ENCODE measurements at places on chromosomes 6 and 20.
A peak's percentile ranks its signal among the peaks of the same experiment; 100 is the strongest.

DNA sequence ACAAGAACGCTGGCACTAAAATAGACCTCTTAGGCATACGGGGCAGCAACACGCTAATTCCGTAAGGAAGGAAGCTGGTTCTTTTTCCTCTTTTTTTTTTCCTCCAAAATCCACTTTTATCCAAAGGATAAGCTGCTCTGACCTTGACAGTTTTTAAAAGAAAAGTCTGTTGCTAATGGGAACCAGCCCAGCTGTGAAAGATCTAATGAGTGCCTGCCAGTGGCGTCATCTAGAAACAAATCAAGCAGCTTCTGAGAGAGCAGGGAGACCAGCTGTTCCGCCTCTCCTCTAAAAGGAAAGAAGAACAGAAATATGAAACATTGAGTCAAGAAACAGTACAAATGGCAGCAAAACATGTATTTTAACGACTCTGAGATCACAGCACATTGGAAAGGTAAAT lies 78.6 kb downstream of the FAXC start:
- no peak for DNase-seq

- peak; percentile 34 for DNase-seq
These were observed 512.7 kb upstream of the JAG1 start for GRCh38 chr20:11186301-11187008.

- no peak for DNase-seq
These were observed 402 bp downstream of the ZBTB12 start for GRCh38 chr6:31901415-31901952.

GRCh38 chr20:4581838-4582237 lies 139.9 kb upstream of the PRND start:
- no peak for DNase-seq

GRCh38 chr20:2178318-2179232 lies 76.9 kb downstream of the STK35 start:
- DNase-seq, result no peak

GRCh38 chr6:146297815-146298214 lies 245.8 kb upstream of the RAB32 start:
- no peak for DNase-seq

- no peak for DNase-seq
These were observed 20.5 kb downstream of the PCK1 start for GRCh38 chr20:57581202-57582028.

- no peak for DNase-seq
These were observed 30.6 kb upstream of the PHACTR2 start for GRCh38 chr6:143647191-143647590.

DNA sequence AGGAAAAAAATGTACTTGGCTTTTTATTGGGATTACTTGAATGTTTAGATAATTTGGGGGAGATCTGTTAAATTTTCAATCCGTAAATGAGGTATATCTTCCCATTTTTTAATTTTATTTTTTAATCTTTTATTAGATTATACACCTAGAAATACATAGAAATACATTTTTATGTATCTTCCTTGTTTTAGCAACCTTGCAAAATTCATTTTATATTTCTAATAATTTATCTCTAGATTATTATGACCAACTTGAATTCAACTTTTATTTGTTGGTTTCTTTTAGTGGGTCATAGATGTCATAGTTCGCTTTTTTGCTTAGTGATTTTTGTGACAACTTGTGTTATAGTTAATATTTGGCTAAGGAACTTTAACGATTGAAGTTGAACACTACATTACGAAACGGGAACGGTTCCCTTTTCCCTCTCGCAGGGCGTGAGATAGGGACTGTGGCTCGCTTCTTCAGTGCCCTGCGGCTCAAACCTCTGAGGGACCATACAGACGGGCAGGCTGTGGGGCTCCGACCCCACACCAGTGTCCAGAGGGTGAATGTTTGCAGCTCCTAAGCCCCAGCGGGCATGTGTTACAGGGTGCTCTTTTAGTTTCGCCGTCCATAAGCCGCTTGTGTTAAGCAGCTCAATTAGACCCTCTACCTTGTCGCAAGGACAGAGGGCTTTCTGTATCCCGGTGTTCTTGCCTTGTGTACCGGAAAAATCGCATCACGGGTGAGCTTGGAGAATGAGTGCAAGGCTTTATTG lies 53.8 kb downstream of the PRND start:
- no peak for DNase-seq

GRCh38 chr6:169229615-169230321 lies 23.9 kb downstream of the THBS2 start:
- DNase-seq, result no peak

- no peak for DNase-seq
These were observed 227.3 kb downstream of the TBC1D32 start for GRCh38 chr6:121106962-121107361.

GRCh38 chr20:61728786-61729770 lies 336.6 kb downstream of the TAF4 start:
- no peak for DNase-seq

- no peak for DNase-seq
These were observed 166.3 kb upstream of the SLC22A16 start for GRCh38 chr6:110642711-110643110.

GRCh38 chr6:122182061-122182460 lies 217.4 kb upstream of the HSF2 start:
- DNase-seq, result no peak

- peak; percentile 59 for DNase-seq
These were observed 144.3 kb upstream of the SULF2 start for GRCh38 chr20:47929368-47930115.

GRCh38 chr6:133392641-133393040 lies 151.5 kb downstream of the EYA4 start:
- DNase-seq, result no peak

DNA sequence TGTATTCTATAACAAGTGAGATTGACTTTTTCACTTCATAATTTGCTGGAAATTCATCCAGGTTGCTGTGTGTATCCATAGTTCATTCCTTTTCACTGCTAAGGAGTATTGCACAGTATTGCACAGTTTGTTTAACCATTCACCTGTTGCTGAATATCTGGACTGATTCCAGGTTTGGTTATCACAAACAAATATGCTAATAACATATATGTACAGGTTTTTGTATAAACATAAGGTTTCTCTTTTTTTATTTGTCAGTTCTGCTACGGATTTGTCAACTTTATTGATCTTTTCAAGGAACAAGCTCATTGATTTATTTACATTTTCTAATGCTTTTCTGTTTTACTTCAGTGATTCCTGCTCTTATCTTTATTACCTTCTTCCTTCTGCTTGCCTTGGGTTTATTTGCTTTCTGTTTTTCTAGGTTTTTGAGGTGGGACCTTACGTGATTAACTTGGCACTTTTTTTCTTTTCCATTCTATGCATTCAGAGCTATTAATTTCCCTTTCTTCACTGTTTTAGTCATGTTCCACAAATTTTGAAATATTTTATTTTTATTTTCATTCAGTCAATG lies 117.0 kb upstream of the OGFRL1 start:
- DNase-seq, result no peak

- DNase-seq, result no peak
These were observed 280.6 kb downstream of the KHDC1L start for GRCh38 chr6:72944660-72945059.

DNA sequence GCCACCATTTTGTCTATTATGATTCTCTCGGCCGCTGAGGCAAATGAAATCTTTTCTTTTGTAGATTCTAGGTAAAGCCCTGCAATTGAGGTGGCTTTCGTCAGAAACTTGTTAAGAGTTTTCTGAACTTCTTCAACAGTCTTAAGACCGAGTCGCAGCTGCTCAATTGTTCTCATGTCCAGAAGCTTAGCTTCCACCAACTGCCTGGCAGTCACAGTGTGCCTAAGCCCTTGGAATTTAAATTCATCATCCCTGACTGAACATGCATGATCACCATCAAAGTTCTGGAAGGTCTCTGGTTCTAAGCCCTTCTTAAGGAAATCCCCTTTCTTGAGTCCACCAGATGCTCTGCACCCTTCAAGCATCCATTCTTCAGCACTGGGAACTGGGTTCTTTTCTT lies 25.7 kb downstream of the DST start:
- no peak for DNase-seq

DNA sequence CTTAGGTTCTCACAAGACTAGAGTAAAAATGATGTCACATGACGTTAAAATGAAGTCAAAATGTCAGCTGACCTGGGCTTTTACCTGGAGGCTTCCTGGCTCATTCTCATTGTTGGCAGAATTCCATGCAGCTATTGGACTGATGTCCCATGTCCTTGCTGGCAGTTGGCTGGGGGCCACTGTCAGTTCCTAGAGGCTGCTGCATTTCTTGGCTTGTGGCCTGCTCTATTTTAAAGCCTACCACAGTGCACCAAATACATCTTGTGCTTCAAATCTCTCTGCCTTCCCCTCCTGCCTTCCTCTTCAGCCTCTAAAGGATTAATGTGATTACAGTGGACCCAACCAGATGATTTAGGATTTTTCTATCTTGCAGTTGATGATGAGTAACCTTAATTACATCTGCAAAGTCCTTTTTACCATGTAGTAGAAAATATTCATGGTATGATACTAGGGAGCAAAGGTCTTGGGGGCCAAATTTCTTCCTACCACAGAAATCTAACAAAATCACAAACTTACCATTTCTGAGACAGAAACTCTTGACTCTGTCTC lies 81.9 kb downstream of the FIG4 start:
- no peak for DNase-seq

DNA sequence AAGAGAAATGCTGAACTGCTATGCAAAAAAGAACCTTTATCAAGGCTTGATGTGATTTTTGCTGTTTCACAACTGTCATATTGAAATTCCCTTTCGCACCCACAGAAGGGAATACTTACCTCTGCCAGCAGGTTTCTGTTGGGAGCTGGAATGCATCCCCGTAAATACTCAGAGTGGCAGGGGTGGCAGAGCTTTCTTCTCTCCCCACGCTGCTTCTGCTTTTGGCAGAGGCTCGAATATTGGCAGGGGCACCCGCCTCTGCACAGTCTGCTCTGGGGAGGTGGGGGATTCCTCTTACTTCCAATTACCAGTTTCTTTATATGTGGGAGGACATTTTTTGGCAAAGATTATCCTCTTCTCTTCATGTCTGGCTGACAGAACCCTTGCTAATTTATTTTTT lies 28.4 kb downstream of the TMEM200A start:
- no peak for DNase-seq

GRCh38 chr6:56381801-56382251 lies 134.4 kb upstream of the COL21A1 start:
- DNase-seq, result no peak

DNA sequence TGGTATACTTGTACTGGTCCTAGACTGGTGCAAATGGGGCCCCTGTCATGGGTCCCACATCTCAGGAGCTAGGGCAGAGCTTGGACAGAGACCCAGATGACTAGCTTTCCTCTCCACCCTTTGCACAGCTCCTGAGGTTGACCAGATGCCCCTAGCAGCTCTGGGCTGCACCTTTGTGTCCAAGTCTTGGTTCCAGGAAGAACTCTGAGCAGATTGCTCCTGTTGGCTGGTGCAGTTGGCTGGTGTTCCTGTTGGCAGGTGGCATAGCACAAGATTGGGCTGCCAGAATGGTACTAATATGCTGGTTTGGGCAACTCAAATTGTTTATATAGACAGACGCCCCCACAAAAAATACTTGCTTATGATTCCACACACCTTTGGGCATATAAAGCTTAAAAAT lies 89.4 kb upstream of the EZR start:
- no peak for DNase-seq

DNA sequence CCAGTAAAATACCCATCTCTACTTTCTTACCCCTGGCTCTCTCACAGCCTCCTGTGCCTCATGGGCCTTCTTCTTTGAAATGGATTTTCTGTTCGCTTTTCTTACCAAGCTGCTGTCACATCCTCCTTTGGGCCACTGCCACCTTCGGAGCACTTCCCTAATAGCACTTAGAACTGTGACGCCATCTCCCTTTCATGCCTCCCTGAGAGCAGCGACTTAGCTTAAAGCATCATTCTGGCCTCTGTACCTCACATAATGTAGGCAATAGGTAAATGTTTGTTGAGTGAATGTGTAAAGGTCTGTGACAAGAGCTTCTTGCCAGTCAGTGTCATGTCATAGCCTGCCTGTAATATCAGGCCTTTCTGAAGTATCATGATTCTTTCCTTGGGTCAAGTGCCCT lies 78.8 kb downstream of the ADGRG6 start:
- no peak for DNase-seq

DNA sequence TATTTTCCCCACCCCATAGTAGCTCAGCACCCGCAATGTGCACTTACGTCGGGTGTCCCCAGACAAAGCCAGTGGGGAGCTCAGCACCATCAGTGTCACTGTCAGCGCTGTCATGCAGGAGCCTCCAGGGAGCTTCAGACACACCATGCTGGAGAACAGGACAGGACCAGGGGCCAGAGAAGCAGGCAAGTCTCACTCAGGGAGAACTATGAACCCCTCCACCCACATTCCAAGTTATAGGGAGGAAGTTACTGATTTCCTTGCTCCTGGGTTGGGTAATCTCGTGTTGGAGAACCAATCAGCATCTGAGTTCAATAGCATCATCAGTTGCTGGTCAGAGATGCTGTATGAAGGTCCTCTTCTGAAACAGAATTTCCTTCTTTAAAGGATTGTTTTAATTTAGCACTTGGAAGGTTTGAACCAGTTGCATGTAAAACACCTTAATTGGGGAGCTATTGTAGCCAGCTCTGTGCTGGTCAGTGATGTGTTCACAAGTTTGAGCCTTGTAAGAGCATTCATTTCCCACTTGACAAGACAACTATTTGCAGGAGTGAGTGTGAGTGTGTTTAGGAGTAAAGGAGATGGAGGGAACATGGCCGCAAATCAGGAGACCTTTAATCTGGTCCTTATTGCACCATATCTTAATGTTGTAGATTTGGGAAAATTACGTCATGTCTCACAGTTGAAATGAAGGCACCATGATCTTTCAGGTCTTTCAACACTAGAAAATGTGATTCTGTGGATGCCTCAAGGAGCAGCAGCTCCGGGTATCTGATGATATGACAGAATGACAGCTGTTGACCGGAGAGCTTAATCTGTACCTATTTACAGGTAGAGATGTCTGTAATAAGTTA lies at the start of gene HLA-DRB1:
TSS of gene HLA-DRB1 (minus strand) at position 253 of the 854 bp plus-strand sequence. CDS start at position 147, 106 bp downstream.
- DNase-seq, result no peak

- no peak for DNase-seq
These were observed 210.4 kb downstream of the KCNQ5 start for GRCh38 chr6:72832271-72832670.

DNA sequence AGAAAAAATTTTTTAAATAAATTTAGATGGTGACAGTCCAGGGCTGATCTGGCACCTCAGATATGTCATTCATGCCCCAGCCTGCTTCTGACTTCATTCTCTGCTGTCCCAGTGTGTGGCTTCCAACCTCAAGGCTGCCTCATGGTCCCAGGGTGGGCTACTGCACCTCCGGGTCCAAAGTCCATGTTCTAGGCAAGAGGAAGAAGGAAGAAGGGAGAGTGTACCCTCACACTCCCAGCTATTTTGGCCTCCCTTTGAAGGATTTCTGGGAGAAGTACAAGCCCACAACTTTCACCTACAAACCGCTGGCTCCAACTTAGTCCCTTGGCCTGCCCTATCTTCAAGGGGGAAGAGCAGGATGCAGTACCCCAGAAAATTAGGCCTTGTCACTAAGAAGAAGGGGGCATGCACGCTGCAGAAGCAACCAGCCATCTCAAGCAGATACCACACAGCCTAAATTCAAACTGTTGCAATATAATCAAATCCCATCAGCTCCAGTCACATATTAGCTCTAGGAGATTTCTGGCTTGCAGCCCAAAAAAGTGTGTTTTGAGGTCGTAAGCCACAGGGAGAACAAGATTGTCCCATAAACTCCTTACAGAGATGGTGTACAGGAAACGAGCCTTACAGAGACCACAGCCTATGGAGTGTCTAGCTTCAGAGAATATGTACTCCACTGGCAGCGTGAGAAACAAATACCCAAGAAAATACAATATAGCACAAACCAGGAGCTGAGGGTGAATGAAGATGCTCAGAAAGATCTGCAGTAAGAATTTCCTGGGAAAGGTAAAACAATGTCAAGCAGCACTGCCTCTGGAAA lies 906 bp upstream of the BTN3A2 start:
- DNase-seq, result no peak

GRCh38 chr20:54199283-54199682 lies 8.6 kb upstream of the PFDN4 start:
- DNase-seq, result no peak
